ENCODE measurements at places on chromosomes 1 and 21.

DNA sequence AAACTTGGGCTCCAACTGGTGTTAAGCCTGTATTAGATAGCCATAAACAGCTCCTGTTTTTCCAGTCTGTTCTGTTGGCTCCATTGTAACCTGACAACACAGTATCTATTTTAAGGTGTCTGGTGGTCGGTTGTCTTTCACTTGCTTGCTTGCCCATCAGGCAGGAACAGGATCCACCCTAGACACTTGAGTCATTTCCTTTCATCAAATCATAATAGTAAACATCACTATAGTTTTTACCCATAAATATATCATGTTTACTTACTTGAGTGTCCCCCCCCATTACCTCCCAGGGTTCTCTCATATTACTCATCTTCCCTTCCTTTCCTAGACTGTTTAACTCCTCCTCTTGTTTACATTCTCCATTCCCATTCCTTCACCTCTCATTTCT, 2.9 kb downstream of the DDI2 start:
- DNase-seq, result no peak

GRCh38 chr21:27202301-27202700, 235.4 kb upstream of the ADAMTS5 start:
- no peak for DNase-seq

- DNase-seq, result no peak
Measured at GRCh38 chr1:23914921-23915320, 1.8 kb upstream of the CNR2 start.

- DNase-seq, result no peak
Measured at GRCh38 chr1:93900723-93901504, 8.3 kb downstream of the GCLM start.

- no peak for DNase-seq
Measured at GRCh38 chr1:235516862-235517446, 12.7 kb upstream of the B3GALNT2 start.
